ENCODE measurements at places on chromosomes 3 and 15. TPM values are rescaled to one million over a fixed set of nuclear protein-coding genes. Genes with fewer than 3 reads are reported as not detected.

- no peak for DNase-seq
These were observed 134.7 kb downstream of the P3H2 start for GRCh38 chr3:189985948-189986347.

The CEMIP gene
- polyA plus RNA-seq, result 2.4 TPM

DNA sequence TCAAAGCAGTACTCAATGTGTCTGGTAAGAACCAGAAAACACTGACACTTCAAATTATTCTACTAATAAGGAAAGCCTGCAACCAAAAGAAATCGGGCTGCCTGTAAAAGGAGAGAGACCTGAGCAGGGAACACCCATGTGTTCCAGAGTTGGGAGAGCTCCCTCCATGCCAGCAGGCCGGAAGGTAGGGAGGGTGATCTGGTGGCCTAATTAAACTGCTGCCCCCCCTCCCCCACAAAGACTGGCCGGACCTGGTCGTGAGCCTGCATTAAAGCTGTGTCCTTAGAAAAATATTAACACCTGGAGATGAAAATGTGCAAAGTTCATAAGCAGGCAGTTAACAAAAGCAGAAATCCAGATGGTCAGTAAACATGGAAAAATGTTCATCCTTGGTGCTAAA, 170.6 kb upstream of the BHLHE40 start:
- no peak for DNase-seq

The OR5K2 gene
- not detected for polyA plus RNA-seq

GRCh38 chr15:46089467-46089935, 454.7 kb downstream of the SQOR start:
- DNase-seq, result no peak
